Stimulated activated CD8-positive, alpha-beta memory T cell treated with anti-CD3 and anti-CD28 coated beads, Interleukin-15, amount 100 ng/mL, for 24 hours (primary cell): ENCODE measurements at places on chromosomes 16 and 17.

- DNase-seq: no peak
These were observed 19.9 kb downstream of the GAS7 start for GRCh38 chr17:10178506-10178991.

- DNase-seq: no peak
These were observed 27.1 kb upstream of the N4BP1 start for GRCh38 chr16:48637039-48637438.

DNA sequence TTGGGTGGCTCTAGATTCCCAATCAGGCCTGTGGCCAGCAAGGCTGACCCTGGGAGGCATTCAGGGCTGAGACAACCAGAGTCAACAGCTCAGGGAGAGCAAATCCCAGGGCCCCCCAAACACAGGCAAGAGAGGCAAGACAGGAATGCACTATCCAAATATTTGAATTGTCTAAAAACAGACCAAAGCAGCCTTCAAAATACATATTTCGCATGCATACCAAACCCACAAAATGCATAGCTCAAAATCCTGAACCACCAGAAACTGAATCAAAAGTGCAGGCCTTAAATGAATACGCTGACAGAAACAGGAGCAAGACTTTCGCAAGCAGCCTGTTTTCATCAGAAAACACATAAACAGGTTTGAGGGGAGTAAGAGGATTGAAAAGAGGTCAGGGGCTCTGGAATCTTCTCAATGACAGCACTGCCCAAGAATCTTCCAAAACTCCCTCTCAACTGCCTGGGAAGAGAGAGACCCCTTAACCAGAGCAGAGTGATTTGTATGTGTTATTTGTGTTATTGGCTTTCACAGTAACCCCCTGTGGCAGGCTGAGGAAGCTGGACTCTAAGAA is 213.6 kb upstream of the CDH5 start:
- DNase-seq: no peak

DNA sequence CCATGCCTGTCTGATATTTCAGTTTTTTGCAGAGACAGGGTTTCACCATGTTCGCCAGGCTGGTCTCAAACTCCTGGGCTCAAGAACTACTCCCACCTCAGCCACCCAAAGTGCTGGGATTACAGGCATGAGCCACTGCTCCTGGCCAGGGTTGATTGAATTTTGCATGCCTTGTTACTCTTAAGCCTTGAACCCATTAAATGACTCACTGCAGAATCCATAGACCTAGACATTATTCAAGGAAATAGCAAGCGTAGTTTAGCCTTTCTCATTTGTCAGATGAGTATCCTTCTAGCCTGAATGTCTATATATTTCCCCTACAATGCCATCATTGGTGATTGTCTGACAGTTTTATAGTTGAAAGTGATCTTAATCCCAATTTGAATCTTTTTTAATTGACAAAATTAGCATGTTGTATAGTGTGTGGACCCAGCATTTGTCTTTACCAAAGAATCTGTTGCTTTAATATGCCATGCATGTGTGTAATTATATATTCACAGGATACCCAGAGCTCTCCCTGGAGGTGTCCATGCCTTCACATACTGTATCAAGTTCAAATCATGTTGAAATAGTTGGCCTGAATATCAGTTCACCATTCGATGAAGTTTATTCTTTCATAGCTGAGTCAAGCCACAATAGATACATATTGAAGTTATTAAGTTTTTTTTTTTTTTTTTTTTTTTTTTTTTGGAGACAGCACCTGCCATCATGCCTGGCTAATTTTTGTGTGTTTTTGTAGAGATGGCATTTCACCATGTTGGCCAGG is 321.0 kb downstream of the CPPED1 start:
- DNase-seq: no peak

DNA sequence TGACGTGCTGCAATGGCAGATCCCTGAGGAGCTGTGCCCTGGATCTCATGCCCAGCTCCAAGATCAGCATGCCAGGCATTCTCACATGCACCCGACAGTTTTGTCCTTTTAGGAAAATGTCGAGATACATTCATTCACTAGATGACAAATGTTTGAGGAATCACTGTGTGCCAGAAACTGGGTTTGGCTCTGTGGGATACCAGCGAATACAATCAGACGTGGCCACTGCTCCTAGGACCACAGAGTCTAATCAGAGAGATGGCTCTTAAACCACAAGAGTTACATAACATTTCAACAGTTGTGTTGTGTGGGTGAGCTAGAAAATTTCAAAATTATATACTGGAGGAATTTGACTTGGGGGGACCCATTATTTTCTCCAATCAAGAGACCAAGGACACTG is 579.7 kb downstream of the CDH13 start:
- DNase-seq: no peak

- DNase-seq: no peak
These were observed 31.4 kb downstream of the PDIA2 start for GRCh38 chr16:314351-314750.

DNA sequence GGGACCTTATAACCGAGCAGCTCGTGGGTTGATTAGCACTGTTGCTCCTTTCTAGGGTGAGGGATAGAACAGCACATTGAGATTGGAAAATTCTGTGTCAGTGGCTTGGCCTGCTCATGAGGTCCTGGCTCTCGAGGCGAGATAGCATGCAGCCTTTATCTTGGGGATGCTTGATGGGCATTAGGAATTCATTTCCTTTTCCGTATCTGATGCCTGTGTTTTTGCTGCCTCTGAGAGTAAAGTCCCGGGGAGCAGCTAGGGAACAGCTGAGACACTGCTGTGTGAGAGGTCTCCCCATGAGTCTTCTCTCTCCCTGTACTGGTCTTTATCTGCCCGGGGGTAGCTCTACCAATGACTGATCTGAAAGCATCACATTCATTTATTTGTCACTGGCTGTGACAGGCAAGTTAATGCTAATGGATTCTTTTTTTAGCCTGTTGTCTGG is 14.5 kb downstream of the MSI2 start:
- no peak for DNase-seq

DNA sequence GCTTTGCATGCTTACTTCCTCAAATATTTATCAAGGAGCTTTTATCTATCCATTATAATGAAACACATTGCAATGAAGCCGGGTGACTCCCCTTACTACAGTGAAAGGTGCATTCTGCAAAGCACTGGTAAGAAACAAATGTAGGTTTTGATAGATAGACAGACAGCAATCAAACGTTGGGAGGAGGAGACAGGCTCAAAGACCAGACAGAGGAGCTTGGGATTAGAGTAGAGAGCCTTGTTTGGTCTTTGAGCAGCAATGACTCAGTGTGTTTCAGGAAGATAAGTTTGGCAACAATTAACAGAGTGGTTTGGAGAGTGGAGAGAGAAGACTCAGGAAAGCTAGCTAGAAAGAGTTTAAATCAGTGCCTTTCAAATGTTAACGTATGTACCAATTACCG is 68.8 kb downstream of the ZNF18 start:
- no peak for DNase-seq

- no peak for DNase-seq
These were observed 27.4 kb downstream of the IQCK start for GRCh38 chr16:19745286-19746010.

DNA sequence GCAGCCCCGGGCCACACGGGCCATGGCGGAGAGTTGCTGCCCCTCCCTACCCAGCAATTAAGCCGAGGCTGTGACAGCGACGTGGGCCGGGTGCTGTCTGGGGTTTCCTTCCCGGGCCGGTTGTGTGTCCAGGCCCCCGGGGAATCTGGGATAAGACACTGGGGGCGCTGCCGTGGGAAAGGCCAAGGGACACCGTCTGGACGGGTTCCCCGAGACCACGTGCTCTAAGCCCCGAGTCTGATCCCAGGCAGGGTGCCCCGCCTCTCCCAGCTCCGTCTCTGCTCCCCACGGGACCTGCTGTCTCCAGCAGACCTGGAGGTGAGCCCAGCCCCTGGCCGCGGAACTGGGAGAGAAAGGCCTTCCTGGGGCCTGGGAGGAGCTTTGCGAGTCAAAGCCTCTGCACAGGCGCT is 92.2 kb downstream of the IRX3 start:
- no peak for DNase-seq

DNA sequence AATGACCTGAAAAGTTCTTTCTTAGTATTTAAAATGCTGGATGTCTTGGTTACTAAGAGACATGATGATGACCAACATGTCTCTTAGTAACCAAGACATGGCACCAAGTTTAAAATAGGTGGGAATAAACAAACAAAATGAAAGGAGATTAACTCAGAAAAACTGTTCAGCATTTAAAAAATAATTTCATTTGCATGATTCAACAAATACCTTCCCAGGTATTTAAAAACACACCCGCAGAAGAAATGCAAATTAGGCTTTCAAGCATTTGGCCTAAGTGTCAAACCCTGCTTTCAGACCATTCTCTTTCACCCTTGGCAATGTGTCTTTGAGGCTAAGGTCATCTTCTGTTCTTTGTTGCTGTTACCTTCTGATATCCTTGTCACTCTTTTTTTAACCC is 91.4 kb upstream of the CORO6 start:
- no peak for DNase-seq

DNA sequence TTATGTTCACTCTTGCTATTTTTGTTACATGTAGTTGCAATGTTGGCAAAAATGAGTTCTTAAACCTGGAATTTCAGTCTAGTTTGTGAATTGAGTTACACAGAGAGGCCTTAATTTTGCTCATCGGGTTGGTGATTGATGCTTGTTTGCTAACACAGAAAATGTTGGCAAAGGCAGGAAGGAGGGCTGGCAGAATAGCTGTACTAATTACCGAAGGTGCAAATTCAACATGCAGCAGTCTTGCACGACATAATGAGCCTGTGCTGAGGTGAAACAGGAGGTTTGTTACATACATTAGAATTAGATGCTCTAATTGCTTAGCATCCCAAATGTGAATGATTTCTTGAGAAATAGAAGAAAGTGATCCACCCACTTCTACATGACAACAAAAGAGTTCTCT is 475.0 kb upstream of the TOM1L1 start:
- no peak for DNase-seq

- DNase-seq: no peak
These were observed 11.8 kb downstream of the LASP1 start for GRCh38 chr17:38881600-38882191.

GRCh38 chr17:55089256-55089655 is 120.7 kb downstream of the STXBP4 start:
- DNase-seq: no peak

DNA sequence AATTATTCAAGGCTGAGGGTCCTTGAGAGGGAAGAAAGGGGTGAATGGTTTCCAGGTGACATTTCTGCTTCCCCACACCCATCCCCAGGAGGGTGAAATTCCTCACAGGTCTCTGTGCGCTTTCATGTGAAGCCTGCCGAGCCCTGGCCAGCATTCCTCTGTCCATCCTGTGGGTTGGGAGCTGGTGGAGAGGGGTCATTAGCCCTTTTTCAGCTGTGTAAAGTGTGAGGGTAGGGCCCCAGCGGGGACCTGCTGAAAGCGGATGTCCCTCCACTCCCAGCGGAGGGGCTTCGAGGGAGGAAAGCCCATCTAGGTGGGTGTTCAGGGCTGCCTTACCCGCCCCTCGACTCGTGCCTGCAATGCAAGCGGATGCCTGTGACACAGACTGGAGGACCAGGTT is 53.3 kb upstream of the DLX4 start:
- no peak for DNase-seq

DNA sequence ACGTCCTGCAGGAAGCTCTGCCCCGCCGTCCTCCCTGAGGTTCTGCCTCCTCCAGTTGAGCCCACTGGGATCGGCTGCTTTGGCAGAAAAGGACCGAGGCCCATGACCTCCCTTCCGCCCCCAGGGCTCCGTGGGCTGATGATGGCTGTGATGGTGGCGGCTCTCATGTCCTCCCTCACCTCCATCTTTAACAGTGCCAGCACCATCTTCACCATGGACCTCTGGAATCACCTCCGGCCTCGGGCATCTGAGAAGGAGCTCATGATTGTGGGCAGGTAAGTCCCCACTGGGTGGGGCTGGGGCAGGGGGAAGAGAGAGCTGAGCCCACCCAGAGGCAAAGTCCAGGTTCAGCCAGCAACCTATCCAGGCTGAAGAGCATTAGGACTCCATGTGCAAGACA is 61.1 kb downstream of the SLC5A11 start:
- no peak for DNase-seq

- DNase-seq: no peak
These were observed 226.5 kb downstream of the PMP22 start for GRCh38 chr17:15038656-15039055.

DNA sequence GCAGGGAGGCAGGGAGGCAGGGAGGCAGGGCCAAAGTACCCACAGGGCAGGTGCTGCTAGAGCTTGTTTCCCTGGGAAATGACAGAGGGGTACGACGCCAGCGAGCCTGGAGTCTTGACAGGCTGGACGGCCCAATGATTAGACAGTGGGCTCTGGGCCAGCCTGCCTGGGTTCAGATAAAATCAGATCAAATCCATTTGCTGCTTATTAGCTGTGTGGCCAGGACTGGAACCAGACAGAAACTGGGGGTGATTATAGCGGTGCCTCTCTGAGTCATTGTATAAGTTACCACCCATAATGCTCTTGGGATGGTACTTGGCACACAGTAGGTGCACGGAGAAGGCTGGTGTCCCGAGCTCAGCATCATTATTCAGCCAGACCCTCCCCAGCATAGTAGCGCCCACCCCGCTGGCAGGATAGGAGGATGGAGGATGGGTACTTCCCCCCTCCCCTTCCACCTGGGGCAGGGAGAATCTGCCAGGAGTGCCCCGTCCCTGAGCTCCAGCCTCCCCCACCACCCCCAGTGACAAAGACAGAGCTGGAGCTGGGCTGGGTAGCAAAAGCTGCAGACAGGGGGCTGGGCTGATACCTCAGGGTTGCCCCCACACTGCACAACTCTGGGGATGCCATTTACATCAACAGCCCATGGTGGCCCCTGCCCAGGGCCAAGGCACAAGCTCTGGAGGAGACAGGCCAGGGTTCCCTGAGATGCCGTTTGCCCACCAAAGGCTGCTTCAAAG is 77.6 kb upstream of the TNRC6C start:
- DNase-seq: no peak

- DNase-seq: no peak
These were observed 10.5 kb downstream of the DBNDD1 start for GRCh38 chr16:90008708-90009145.

GRCh38 chr16:85552980-85553435 is 60.1 kb upstream of the GSE1 start:
- DNase-seq: no peak

GRCh38 chr16:69773260-69773947 is 11.3 kb downstream of the WWP2 start:
- DNase-seq: no peak

GRCh38 chr16:57270221-57271062 is 14.0 kb downstream of the PLLP start:
- no peak for DNase-seq

- DNase-seq: no peak
These were observed 91.0 kb downstream of the WSCD1 start for GRCh38 chr17:6160911-6161855.

- no peak for DNase-seq
These were observed 12.3 kb upstream of the UBE2I start for GRCh38 chr16:1297018-1297696.

GRCh38 chr16:89041571-89042481 is 51.8 kb upstream of the ACSF3 start:
- no peak for DNase-seq
